Eye (tissue), 1 donor: ENCODE measurements at places on chromosomes 12 and 14.

GRCh38 chr14:68574906-68575305, 218.0 kb downstream of the ZFP36L1 start:
- no peak for DNase-seq

DNA sequence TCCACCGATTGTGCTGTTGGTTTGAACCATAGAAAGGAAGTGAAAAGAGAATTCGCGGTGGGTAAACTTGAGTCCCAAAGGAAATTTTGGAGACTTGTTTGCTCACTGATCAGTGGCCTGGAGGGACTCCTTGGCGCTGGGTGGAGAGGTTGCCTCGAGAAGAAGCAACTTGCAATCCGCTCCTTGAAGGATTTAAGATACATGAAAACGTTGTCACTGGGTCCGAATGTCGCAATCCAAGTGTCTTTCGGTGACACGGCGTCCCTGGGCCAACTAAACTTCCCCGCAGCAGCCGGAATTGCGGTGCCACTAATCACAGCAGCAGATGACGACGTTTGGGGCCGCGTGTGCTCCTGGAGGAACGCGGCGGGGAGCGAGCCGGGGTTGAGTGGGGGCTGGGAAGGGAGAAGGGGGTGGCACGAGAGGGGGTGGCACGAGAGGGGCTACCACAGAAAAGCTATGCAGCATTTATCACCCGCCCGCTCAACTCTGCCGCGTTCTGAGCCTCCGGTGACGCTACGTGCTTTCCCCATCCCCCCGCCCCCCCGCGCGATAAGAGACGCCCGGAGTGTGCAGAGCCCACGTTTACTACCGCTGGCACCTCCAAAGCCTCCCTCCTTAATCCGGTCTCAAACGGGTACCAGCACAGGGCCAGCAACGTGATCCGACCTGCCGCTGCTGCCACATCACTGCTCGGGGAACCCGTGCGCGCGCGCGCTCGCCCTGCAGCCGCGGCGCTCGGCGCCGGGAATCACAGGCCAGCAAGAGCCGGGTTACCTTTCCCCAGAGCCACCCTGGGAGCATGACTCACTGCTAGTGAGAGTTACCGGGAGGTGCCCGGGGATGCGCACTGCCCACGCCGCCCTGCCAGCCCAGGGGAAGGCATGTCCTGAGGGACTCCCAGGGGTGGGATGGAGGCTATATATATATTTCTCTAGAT, 833 bp upstream of the BHLHE41 start:
- DNase-seq: peak; percentile 91

- DNase-seq: no peak
Measured at GRCh38 chr12:107058190-107058589, 35.2 kb downstream of the CRY1 start.

- DNase-seq: no peak
Measured at GRCh38 chr12:27984275-27984674, 11.7 kb upstream of the PTHLH start.

- peak; percentile 60 for DNase-seq
Measured at GRCh38 chr12:47838286-47838931, 18.7 kb upstream of the HDAC7 start.

GRCh38 chr14:35878272-35879150, 52.4 kb downstream of the BRMS1L start:
- DNase-seq: no peak

GRCh38 chr14:65142429-65142828, 40.1 kb upstream of the MAX start:
- no peak for DNase-seq

- no peak for DNase-seq
Measured at GRCh38 chr12:132354982-132355680, 25.7 kb upstream of the GALNT9 start.

DNA sequence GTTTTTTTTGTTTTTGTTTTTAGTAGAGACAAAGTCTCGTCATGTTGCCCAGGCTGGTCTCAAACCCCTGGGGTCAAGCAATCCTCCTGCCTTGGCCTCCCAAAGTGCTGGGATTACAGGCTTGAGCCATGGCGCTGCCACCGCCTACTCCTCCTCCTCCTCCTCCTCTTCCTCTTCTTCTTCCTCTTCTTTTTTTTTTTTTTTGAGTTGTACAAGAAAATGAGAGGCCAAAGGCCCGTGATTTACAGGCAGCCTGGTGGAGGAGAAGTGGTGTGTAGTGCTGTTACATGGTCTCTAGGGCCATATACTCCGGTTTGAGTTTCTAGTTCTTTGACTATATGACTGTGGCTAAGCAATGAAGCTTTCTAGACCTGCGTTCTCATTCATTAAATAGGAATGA, 29.6 kb upstream of the SPPL3 start:
- DNase-seq: no peak

GRCh38 chr12:54238531-54238930, 41.4 kb downstream of the CBX5 start:
- DNase-seq: no peak

DNA sequence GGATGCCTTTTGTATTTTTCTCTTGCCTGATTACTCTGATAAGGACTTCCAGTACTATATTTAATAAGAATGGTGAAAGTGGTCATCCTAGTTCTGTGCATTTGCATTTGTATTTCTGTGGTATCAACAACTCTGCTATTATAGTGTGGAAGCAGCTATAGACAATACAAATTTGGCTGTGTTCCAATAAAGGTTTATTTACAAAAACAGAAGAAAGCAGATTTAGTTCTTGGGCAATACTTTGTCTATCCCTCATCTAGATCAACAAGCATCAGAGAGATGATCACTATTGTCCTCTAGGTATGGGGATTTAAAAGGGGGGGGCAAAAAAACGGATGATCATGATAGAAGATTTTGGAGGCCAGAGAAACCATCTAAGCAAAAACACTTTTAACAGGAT, 19.1 kb upstream of the BTG1 start:
- DNase-seq: no peak

- DNase-seq: no peak
Measured at GRCh38 chr14:55126932-55127459, 2.1 kb upstream of the LGALS3 start.

- no peak for DNase-seq
Measured at GRCh38 chr14:91918186-91918883, 29.2 kb downstream of the FBLN5 start.

DNA sequence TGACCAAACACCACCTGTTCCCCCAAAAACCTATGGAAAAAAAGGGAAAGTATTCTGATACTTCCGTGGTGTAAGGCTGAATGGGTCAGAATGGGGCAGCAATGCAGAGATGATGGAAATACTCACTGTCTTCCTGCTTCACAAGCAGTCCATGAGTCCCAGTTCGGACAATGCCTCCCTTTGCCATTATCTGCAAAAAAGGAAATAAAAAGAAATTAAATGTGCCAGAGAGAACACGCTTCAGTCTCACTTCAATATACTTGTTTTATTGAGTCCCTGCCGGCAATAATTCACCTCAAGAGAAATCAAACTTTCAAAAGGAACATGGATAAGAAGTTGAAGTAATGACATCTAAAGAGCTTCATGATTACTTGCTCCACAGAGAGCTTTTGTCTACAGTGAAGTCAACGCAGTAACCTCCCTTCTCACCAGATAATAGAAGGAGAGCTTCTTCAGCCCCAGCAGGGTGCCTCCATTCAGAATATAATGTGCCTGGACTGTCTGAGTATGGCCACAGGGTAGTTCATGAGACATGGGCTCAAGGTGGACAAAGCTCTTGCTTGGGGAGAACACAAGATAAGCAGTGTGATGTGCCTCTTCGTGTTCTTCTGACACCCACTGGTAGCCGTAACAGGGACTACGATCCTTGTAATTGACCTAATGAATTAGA, 14.6 kb downstream of the A2M start:
- DNase-seq: no peak

DNA sequence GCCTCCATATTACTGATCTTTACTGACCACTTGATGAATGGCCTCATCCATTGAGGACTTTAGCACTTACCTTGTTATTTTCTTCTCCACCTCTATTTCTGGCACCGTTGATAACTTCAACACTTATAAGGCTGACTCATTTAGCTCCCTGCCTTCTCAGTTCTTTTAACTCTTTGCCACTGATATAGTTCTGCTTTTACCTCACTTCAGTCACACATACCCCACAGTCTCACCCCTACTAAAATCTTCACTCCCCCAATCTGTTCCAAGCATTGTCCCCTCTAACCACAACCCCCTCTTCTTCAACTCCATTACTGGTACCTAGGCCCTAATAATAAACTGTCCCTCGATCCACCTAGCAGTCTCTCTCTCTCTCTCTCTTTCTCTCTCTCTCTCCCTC, 141.0 kb downstream of the PAH start:
- DNase-seq: no peak

DNA sequence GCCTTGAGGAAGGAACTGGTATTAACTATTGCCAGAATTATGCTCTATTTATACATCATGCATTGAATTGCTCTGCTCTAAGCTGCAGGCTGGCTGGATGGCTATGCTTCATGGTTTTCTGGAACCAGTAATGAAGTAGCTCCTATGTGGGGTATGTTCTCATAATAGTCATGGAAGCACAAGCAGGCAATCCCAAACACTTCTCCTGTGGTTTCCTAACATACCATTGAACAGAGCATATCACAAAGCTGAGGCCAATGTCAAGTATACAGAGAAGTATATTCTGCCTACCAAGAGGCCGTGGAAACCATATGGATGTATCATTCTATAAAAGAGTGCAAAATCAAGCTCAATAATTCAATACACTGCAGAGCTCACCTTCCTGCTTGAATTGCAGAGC, 1752.4 kb upstream of the FLRT2 start:
- DNase-seq: no peak

DNA sequence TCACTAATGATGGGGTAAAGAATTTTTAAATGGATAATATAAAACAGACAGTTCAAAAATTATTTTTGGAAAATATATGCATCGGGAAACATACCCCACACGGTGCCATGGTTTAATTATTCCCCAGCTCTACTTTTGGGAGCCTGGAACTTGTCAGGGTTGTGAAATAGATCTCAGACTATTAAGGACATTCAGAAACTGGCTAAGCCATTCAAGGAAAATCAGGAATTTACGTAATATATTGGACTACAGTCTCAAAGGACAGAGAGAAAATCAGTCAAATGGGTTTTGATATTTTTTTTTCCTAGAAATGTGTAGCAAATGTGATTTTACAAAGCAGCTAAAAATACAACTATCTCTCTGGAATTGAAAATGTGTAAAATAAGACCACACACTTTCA, 57.6 kb upstream of the MON2 start:
- no peak for DNase-seq

DNA sequence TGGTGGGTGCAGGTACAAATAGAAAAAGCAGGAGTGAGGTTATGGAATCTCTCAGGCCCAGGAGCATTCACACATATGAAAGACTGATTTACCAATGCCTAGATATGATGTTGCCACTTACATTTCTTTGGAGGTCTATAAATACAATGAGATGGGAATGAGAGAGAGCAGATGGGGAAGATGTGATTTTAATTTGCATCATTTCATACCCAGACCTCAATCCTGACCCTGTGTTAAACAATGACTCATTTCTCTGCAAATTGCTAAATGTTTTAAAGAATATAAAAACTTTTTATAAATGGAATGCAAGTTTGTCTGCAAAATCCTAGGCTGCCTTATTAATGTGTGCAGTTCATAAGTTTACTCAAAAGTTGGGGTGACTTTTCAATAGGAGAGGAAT, 38.6 kb upstream of the GNG2 start:
- no peak for DNase-seq

DNA sequence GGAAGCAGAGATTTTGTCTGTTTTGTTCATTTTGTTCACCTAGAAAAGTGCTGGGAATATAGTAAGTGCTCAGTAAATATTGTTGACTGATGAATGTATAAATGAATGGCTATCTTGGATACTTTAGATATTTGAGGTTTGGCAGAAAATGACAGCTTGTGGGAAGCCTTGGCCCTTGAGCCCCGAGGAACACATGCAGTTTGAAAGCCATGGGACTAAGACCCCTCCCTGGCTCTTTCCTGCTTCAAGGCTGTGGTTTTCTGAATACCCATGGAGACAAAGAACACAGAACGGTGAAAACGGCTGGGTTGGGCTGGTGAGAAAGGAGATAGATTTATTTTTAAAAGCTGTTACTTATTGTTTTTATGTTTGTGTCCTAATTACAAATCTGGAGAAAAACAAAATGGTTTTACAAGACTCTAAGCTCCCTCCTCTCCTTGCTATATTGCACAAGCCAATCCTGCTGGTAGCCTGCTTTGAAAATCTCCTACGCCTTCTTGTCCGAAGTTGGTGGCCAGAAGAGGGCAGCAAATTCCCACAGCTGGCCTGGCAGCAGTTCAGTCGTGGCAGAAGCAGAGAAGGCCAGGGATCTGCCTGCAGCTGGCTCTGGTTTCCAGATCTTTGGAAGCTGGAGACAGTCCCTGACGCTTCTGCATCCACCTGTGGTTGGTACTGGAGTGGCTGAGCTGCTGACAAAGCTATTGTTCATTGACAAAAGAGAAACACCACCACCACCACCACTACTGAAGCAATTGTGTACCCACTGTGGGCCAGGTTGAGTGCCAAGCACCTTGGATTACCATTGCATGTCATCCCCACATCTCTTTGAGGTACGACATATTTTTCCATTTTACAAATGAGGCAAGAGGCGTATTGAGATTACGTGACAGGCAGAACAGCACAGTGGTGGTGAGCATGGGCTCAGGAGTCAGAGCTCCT, 5.2 kb upstream of the KRT85 start:
- DNase-seq: peak; percentile 91

DNA sequence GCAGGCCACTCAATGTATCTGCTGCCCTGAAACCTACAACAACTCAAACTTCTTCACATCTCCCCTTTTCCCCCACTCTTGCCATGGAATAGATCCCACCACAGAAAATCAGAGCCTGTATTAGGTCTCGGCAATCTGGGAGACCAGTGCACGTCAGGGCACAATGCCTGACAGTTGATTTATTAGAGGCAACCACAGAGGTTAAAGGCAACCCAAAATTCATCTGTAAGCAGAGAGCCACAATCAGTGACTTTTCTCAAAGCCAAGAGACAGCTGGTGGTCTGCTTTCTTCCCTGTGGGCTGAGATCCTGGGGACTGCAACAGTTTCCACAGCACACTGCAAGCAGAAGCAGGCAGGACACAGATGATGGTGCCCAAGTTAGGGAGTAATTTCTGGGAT, 169.0 kb upstream of the NTF3 start:
- DNase-seq: no peak
